ENCODE measurements at places on chromosomes 5 and 9.

GRCh38 chr5:94457788-94458187 is 160.6 kb downstream of the KIAA0825 start:
- DNase-seq, result no peak

DNA sequence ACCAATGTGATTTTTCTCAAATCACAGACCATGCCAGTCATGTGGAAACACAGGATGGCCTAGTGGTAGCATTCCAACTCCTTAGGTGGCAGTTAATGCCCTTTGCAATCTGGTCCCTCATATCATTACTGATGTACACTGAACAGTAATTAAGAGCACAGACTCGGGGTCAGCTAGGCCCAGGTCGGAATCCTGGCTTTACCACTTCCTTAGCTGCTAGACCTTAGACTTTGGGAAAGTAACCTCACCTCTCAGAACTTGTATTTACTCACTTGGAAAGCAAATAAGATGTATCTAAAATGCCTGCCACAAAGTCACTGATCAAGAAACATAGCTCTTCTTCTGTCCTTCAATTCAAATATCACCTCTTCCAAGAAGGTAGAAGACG is 112.8 kb downstream of the MAPKAP1 start:
- DNase-seq, result no peak

DNA sequence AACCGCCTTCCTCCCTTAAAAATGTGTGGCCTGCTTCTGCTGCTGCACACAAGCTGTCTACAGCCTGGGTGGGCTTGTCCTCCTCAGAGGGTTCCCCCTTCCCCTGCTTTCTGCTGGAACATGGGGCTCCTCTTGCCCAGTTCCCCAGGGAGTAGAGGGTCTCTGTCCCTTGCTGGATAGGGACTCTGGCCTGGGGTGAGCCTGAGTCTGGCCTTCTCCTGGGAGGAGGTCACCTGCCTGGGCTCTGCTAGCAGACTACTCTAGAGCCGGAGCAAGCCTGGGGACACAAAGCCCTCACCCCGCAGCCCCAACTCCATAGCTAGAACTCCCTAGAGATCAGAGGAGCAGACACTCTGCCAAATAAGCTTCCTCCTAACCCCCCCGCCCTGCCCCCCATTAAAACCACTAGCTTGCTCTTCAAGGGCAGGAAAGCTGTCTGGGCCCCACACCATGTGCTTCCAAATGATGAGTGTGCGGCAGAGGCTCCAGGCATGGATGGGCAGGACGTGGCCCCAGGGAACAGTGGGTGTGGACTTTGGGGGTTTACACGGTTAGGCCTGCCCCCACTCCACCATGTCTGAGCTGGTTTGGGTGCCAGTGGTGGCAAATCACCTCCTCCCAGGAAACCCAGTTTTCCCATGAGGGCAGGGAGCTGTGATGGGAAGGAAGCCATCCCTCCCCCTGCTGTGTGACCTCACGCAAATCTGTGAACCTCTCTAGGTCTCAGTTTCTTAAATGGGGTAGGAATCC is 10.0 kb downstream of the TCF7 start:
- no peak for DNase-seq

DNA sequence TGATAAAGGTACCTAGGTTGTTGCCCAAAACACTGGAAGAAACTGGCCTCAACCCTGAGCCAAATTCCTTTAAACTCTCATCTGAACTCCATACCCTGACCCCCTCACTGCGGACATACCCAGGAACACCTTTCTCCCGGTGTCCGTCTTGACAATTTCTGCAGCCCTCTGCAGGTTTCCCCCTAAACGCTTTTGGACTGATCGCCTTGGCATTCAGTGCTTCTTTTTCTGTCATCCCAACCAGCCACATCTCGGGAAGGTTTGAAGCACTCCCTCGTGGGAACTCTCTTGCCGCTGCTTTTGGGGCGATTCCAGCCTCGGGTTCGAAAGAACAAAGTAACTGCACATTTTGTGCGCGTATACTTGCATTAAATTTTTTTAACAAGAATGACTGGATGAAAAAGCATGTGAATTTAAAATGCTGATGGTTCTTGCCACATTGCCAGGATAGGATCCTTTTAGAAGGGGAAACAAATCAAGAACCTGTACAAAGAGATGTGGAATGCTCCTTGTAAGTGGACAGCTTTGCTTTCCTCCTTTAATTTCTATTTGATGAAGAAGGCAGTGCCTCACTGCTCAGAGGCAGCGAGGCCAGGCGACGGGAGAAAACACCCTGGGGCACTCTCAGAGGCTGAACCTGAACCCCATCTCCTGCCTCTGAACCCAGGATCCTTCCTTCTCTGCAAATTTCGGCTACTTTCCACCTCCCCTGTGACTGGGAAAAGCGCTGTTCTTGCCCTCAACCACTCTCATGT is 615 bp downstream of the PSMD5 start:
- no peak for DNase-seq

DNA sequence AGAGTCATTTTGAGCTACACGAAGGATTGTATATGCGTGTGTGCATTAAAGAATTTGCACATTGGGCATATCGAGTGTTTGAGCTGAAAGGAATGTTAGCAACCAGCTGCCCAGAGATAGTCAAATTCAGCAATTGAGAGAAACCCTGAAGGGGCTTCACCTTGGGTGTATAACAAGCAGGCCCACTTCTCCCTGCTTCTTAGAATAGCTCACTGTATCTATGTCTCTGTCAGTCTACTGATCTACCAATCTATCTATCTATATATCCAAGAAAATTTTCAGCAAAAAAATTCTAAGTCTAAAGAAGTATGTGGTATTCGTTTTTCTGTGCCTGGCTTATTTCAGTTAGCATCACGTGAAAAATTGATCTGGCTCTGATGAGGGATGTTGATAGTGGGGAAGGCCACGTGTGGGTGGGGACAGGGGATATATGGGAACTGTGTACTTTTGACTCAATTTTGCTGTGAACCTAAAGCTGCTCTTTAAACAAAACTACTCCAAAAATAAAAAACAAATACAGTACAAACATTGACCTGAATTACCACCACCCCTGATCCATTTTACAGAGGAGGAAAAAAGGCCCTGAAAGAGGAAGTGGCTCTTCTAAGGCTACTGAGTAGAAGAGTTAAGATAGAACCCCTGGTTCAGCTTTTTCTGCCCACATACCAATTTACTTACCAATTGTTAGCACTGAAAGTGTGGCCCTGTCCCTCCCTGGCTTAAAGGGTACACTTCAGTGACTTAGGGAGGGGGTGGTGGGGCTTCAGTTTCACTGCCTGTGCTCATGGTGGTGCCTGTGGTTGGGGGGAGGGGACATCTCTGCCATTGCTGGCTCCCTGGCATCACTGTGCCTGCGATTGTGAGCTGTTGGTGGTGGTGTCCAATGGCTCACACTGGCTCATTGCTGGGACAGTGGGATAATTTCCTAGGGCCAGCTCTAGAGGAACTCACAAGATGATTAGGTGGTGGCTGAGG is 141.8 kb downstream of the DOCK2 start:
- no peak for DNase-seq

DNA sequence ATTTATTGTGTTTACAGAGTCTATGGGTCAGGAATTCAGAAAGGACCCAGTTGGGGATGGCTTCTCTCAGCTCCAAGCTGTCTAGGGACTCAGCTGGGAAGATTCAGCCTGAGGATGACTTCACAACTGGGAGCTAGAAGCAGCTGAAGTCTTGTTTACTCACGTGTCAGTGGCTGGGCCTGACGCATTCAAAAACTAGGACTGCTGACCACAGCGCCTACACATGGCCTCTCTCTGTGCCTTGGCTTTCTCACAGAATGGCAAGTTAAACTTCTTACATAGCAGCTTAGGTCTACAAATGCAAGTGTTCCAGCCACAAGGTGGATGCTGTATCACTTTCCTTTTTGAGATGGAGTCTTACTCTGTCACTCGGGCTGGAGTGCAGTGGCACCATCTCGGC is 16.3 kb upstream of the PPP2CA start:
- DNase-seq, result no peak

DNA sequence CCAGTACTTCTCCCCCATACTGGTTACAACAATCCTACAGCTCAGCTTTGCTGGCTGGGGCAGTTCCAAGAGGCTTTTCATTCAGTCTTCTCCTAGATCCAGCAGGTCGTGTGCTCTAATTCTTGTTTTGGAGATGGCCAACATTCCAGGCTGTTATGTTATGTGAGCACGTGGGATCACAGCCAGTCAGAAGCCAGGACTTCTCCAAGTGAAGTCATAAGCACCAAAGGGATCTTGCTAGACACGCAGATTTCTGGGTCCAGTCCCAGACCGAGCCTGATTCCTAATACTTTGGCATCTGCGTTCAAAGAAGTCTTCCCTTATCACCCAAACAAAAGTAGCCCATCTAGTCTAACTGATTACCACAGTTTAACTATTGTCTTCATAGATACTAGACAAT is 1.4 kb upstream of the LARP1 start:
- DNase-seq, result no peak

- DNase-seq, result no peak
Measured at GRCh38 chr5:159619826-159620225, 289.5 kb upstream of the IL12B start.

GRCh38 chr5:132425009-132425937 is 55.8 kb downstream of the SLC22A5 start:
- DNase-seq, result peak; percentile 57

- DNase-seq, result no peak
Measured at GRCh38 chr5:54323495-54323894, 13.1 kb upstream of the ARL15 start.

- no peak for DNase-seq
Measured at GRCh38 chr5:130155345-130156011, 251.2 kb downstream of the CHSY3 start.
